ENCODE measurements at places on chromosomes 3 and 15.

DNA sequence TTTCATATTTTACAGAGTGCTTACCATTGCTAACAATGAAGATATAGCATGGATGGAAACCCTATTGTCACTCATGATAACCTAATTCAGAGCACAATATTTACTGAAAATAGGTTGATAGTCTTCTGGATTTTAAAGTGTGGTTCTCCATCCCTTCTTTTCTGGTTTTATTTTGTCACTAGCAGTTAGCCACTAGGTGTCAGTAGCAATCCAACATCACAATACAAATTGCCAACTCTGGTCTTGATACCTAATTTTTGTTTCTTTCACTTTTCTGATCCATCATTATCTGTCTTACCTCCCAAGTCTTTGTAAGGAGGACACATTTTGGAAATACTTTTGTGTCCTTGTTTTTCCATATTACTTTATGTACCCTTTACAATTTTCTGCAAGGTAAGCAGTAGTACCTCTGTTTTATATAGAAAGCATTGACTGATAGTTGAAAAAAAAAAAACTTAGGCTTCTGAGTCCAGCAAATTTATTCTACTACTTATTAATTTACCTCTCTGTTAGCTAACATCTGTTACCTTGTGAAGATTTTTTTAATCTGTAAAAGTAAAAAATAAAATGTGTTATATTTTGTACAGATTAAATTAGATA, 28.3 kb upstream of the CRYBG3 start:
- DNase-seq, result no peak

DNA sequence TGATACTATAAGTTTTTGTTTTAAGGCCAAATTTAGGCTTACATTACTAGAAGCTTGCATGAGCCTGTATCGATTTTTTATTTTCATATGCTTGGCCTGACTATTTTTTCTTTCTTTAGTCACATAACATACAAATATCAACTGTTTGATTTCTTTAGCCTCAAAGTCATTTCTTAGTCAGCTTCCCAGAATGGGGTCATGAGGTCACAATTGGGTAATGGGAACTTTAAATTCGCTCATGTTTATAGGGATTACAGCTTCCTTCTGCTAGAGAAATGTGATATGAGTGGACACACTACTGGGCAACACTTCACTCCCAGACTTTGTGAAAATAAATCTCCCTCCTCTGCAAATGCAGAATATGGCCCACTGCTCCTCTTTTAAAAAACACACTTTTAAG, 9.1 kb upstream of the TIPARP start:
- DNase-seq, result no peak

DNA sequence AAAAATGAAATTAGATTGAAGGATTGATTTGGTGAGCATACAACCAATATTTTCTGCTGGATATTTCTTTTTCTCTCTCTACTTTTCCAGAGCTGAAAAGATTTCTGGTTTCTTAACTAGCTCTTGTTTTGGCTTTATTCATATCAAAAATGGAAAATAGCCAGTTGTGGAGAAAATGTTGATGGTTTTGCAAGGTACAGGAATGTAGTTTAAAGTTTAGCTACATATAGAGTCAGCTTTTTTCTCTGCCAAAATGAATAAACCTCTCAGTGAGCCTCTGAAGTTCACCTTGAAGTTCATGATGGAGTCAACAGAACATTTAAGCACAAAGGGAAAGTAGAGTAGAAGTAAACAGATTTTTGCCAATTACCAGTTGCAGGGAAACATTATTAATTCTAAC, 720.5 kb upstream of the ALCAM start:
- DNase-seq, result no peak

DNA sequence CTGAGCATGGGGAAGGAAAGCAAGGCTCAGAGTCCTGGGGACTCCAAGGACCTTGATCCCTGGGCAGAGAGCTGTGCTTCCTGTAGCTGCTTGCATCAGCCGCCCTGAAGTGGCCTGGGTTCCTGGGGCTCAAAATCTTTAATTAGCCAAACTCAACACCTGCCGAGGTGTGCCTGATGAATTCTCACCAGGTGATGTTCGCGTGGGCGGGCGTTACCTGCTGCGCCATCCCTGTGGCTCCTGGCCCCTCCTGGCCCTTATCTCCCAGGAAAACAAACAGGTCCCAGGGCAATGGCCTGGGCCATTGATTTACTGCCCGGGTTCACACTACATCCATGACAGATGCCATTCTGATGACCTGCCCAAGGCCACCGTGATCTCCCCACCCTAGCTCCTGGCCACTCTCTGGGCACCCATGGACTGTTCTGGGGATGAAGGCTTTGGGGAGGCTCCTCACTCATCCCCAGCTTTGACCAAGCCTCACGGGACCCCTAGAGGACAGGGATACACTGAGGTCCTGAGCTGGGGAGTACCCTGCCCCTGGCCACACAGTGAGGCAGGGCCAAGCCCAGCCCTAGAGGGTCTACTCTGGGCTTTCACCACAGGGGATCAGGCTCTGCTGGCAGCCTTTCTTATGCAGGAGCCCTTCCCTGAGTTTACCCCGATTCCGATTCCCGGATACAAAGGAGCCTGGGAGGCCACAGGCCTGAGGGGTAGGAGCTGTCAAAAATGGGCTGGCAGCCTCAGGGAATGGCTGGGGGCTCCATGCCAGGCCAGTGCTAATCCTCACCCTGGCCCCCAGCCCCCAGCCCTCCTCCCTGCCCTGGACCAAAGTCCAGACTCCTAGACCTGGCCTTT, 5.7 kb downstream of the SLC38A3 start:
- no peak for DNase-seq

DNA sequence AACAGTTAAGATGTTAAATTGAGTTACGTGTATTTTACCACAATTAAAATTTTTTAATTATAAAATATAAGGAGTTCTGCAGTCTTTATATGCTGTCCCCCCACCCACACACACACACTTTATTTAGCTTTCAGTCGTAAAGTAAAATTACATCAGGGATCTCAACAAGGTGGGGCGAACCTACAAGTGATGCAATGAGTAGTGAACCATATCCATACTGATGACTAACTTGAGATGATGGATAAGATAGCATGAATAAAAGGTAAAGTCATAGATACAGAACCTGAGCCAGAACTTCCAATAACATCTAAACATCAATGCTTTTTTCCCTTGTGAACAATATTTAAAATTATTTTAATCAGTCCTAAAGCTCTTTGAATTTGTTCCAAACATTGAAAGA, 77.2 kb downstream of the VPS13C start:
- DNase-seq, result no peak
